Stimulated activated CD8-positive, alpha-beta memory T cell treated with anti-CD3 and anti-CD28 coated beads, Interleukin-4, amount 100 ng/mL, for 4 hours (primary cell): ENCODE measurements at places on chromosomes 4 and X.

GRCh38 chr4:154908168-154908567 is 127.1 kb downstream of the RBM46 start:
- no peak for DNase-seq

GRCh38 chr4:121096191-121096590 is 23.9 kb upstream of the NDNF start:
- DNase-seq: no peak

- DNase-seq: no peak
These were observed 2.4 kb downstream of the CORIN start for GRCh38 chr4:47835494-47835893.

DNA sequence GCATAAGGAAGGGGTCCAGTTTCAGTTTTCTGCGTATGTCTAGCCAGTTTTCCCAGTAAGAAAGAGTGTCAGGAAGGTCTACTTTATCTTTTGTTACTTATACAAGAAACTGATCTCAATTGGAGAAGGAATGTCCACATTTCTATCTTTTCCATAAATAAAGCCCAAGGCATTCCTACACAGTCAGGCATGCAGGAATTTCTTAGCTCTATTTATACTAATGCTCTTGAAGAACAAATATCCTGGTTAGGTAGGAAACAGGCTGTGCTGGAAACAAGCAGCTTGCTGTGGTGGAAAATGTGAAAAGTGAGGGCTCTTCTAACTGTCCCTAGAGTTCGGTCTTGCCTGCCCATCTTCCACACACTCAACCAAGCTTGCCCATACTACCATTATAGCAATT is 37.9 kb upstream of the PITX2 start:
- no peak for DNase-seq

DNA sequence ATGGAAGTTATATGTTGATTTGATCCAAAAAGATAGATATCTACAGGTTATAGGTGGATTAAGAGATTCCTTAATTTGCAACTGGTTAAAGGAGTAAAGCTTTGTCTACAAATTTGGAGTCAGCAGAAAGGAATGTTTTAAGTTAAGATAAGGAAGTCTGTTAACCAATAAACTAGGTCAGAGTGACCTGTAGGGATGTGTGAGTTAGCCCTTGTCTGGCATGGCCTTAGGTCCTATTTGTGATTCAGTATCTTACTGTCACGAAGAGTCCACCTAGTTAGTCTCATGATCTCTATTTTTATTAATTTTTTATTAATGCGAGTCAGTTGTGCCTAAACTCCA is 230.8 kb downstream of the INPP4B start:
- no peak for DNase-seq

GRCh38 chr4:75779105-75779757 is 54.9 kb downstream of the USO1 start:
- DNase-seq: no peak

DNA sequence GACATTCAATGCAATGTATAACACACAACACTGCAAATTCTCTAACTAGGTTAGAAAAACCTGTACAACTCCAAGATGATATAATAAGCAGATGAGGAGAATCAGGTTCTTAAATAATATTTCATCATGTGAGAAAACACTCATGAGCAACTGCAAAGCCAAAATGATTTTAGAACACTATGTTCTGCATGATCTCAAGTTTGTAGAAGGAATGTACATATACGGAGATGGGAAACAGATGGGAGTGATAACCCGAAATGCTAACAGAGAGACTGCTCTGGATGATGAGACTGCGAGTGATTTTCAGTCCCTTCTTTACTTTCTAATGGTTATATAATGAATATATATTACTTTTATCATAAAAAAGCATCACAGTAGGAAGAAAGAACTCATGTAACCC is 80.9 kb downstream of the PCYT1B start:
- no peak for DNase-seq

DNA sequence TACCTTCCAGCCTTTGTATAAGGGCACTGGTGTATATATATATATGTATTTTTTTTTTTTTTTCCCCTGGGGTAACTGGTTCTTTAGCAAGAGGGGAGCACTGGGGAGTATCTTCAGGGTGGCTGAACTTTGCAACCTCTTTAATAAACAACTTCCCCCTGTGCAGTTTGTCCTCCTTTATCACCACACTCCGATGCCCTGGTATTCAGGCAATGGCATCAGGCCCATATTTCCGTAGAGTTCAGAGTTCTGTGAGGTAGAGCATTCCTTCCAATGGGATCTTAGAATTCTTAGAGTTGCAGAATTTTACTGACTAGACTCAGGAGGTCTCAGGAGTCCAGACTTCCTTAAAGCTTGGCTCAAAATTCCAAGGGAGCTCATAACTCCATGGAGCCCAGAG is 24.6 kb downstream of the NYX start:
- DNase-seq: no peak

DNA sequence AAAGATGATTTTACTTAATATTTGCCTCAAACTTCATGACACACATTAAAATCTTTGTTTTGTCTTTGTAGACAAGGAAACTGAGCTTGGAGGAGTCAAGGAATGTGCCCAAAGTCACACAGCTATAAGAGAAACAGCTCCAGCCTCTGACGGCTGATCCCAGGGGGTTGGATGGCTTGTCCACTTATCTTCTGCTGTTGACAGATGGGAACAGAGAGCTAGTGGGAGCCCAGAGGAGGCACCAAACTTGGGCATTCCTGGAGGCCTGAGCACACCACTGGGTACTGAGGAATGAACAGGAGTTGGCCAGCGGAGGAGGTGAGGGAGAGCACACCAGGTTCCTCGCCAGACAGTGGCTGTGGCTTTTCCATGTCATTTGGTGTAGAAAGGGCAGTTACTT is 56.4 kb upstream of the GPR78 start:
- no peak for DNase-seq

DNA sequence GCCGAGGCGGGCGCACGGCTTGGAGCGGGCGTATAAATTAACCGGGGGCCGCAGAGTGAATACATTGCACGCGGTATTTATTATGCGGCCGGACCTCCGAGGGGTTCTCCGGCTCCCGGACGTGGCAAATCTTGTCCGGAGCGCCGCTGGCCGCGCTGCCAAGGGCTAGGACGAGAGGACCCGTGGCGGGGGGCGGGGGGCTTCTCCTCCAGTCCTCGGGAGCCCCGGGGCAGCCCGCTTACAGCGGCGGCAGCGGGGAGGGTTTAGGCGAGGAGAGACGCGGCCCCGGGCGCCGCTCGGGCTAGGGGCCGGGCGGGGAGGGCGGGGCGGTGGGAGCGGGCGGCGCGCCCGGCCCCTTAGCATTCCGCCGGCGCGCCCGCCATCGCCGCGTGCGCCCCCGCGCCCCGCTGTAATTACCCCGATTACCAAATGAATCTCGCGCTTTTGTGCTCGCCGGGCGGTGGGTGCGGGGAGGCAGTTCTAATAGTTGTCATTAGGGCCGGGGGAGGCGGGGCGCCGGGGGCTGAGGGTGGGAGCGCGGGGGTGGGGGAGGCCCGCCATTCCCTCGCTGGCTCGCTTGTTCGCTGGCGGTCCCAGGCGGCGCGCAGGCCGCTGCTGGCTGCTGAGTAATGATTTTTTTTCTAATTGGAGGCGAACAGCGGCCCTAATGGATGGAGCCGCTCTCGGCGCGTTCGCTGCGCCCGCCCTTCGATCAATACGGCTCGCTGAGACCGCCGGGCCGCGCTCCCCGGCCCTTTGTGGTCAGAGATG is 276.6 kb downstream of the BCOR start:
- DNase-seq: peak; percentile 32

DNA sequence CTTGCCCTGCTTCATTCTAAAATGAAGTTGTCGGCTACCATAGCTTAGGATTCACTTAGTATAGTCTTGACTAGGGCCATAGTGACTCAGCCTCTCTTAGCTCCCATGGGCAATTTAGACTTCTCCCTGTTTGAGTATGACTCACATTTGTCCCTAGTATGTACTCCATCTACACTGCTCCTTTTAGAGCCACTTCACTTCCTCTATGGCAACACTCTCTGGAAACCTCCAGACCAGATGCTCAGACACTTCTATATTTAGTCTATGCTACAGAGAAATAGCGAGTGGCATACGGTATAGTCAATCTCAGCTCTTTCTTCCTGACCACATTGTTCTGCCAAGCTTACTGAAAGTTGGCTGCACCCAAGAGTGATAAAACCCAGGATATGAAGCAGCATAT is 11.2 kb downstream of the MEPE start:
- no peak for DNase-seq

DNA sequence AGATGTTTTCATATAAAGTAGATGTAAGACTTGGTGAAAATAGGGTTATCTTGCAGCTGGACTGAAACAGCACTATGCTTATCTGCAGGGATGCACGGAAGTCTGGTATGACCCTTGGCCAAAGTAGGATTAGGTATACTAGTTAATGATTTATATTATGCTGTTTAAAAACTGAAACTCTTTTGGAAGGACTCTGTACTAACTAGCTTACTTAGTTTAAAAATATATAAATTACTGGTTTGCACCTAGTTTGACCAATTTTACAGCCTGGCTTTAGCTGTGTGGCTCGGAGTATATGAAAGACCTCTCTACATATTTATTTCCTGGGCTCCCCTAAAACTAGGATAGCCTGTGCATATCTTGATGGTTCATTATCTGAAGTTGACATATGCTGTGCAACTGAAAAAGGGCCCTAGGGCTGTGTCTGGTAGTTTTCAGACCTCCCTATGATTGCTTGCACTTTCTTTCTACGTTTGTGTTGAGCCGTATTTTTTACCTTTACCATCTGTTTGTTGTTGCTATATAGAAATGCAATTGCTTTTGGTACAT is 89.2 kb downstream of the TMEM144 start:
- no peak for DNase-seq
